NK-92 treated with Interleukin-12 subunit alpha and Interleukin-12 subunit beta, amount 100 ng/mL, for 24 hours (cell line): ENCODE measurements at places on chromosomes 3 and 15.

DNA sequence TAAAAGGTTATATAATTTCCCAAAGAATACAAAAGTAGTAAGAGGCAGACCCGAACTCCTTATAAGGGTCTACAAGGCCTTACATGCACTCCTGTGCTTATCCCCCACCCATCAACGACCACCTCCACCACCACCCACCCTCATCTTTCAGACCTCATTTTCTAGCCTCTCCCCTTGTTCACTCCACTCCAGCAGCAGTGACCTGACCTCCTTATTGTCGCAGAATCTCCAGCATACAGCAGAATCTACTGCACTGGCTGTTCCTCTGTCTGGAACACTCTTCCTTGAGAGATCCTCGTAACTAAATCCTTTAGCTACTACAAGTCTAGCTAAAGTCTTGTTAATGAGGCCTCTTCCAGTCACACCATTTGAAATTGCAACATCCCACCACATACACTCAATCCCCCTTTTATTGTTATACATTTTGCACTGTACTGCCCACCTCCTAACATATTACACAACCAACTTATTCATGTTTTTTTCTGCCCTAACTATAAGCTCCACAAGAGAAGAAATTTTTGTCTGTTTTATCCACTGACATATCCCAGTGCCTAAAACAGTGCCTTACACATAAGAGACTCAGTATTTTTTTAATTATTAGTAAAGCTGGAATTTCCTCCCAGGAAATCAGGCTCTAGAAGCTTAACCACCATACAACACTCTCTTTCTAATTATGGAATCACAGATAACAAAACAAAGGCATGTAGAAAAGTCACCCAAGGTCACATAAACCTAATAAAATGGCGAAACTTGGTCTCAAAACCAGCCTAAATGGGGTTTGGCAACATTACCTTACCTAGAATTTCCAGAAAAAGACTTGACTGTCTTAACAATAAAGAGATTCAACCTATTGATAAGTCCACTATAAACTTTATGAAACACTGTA, 40.2 kb downstream of the ZNF148 start:
- DNase-seq, result no peak

DNA sequence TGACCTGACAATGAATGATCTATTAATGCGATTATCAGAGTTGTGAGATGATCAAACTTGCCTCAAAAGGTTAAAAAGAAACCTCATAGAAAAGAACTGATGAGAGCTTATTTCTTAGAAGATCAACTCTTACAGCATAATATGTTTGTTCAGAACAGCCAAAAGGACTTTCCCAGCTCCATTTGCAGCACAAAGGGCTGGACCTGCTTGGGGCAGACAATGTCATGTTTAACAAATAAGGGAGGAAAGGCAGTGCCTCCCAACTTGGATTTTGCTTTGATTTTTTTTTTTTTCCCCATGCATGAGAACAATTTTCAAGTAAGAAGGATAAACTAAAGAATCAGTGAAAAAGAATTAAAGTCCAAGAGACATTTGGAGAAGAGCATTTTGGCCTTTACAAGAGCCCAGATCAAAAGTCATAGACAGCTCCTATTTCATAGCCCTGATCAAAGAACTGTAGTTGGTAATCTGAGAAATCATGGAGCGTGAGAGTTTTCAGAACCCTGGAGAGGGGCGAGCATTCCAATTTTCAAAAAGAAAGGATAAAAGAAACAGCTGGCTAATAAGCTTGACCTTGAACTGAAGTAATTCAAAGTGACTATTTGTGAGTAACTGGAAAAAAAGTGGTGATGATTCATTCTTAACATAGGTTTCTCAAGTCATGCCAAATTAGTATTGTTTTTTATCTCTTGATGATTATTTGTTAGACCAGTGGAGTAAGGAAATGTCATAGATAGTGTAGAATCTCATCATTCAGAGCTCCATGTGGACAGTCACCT, 136.0 kb upstream of the CFAP20DC start:
- DNase-seq, result no peak

GRCh38 chr3:128201158-128201755, 48.0 kb downstream of the EEFSEC start:
- no peak for DNase-seq

DNA sequence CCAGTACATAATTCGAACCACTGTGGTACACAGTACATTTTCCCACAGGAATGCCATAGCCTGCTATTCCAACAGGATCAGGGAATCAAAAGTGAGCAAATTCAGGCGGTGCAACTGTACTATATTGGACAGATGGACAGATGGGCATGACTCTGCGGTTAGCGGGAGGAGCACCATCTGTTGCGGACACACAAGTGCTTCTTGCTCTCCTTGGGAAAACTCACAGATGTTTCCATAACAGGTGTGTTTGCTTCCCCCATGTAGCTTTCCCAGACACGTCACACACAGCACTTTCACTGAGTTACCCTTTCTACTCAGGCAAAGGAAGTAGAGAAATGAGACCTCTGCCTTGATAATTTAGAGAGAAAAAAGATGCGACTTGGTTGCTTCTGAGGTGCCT, 325.1 kb upstream of the THBS1 start:
- DNase-seq, result no peak

- DNase-seq, result no peak
Observed at GRCh38 chr15:90650117-90650955, 66.8 kb upstream of the BLM start.

DNA sequence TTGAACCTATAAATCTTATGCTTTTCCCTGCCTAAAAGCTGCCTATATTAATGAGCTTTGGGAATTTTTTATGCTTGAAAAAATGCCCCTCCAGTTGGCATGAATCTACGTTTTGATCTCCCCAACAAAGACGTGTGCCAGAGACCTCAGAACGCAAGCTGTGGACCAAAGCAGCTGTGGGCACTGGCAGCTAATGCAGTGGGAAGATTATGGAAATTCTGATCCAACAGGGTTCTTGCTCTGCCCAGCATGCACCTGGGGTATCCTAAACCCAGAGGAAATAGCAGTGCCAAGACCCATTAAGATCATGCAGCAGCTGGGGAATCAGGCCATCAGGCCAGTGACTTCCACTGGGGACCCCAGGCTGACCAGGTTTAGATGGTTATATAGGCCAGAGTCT, 423.0 kb downstream of the ZBBX start:
- DNase-seq, result no peak

- DNase-seq, result peak; percentile 95
Observed at GRCh38 chr15:43824302-43825246, at the start of gene MFAP1. Gene MFAP1 (minus strand): TSS chr15:43824690. CDS start chr15:43824569, 121 bp downstream.

- DNase-seq, result no peak
Observed at GRCh38 chr3:185270956-185271332, 17.1 kb upstream of the EHHADH start.

DNA sequence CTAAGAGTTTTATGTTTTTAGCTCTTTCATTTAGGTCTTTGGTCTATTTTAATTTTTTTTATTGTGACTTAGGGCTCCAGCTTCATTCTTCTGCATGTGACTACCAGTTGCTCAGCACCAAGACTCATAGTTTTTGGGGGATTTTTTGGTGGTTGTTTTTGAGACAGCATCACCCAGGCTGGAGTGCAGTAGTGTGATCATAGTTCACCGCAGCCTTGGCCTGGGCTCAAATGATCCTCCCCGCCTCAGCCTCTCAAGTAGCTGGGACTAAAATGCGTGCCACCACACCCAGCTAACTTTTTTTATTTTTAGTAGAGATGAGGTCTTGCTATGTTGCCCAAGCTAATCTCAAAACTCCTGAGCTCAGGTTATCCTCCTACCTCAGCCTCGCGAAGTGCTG, 19.4 kb downstream of the CDV3 start:
- DNase-seq, result no peak

- peak; percentile 46 for DNase-seq
Observed at GRCh38 chr15:52735231-52736089, 54.7 kb downstream of the ONECUT1 start.

- DNase-seq, result no peak
Observed at GRCh38 chr3:187770224-187770623, 25.0 kb upstream of the BCL6 start.

- DNase-seq, result no peak
Observed at GRCh38 chr15:101037090-101037830, 118.1 kb downstream of the LRRK1 start.

GRCh38 chr3:39050029-39050428, 1.7 kb downstream of the SCN11A start:
- DNase-seq, result no peak

DNA sequence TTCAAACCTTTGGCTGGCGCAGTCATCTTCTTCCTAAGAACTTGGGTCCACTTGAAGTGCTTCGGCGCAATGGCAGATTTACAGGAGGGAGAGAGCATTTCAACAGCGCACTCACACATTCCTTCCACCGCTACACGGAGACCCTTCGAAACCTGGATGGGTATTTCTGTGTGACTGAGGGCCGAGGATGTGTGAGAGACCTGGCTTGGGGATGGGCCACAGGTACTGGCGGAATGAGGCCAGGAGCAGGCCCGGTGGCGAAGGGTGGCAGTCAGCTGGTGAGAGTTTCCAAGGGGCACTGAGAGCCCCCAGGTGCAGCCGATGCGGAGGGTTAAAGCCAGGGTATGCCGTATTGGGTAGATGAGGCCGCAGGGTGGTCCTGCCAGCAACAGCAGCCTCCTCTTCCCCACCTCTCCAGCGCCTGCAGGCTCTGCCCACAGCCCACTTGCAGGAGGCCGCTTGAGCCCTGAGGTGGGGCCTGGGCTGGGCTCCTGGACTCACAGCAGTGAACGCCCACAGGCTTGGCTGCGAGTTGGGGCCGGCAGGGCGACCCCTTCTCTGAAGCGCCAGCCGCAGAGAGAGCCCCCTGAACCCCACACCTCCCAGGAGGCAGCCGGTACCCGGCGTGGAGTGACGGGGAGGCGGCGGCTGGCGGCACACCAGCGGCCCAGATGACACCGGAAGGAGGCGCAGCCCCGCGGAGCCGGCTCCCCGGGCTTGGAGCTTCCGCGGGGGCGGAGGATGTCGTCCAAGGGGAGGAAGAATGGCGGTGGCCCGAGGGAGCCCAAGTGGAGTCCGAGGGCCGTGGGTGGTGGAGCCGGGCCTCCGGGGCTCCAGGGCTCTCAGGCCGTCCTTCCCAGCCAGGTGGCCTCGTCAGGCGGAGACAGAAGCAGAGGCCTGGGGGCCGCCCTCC, 166.5 kb downstream of the NSMCE3 start:
- no peak for DNase-seq

DNA sequence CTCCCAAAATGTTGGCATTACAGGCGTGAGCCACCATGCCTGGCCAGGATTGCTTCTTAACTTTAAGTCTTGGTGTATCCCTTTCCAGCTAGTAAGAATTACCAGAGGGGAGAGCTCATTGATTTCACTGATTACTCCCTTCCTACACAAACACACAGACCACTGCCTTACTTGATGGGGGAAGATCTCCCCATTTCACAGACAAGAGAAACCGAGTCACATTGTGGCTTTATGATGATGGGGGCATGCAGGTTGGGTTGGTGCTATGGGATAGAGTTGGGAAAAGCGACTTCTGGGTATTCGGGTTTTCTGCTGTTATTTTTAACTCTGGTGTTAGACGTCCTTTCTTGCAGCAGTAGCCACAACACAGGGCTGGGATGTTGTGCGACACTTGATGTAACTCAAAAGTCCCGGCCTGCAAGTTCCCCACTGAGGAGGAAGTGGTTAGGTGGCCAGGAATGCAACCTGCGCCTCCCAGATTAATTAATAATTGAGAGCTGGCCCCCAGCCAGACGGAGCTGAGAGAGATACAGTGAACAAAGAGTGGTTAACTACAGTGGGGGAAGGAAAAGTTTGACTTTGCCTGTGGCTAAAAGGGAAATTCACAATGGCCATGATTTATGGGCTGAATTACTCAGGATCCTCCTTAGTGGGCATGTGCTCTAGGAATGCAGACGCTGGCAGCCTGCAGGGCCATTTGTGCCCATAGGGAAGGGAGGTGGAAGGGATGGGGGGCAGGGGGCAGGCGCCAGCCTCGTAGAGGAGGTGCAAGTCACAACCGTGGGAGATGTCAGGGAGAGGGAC, 63.6 kb downstream of the SMAD6 start:
- DNase-seq, result no peak

- DNase-seq, result no peak
Observed at GRCh38 chr15:100768501-100768931, 111.1 kb upstream of the ALDH1A3 start.

GRCh38 chr15:33735143-33735542, 233.2 kb upstream of the CHRM5 start:
- no peak for DNase-seq

- DNase-seq, result no peak
Observed at GRCh38 chr3:47579875-47580274, 1.2 kb upstream of the CSPG5 start.

GRCh38 chr3:53956586-53956985, 64.9 kb upstream of the SELENOK start:
- no peak for DNase-seq

DNA sequence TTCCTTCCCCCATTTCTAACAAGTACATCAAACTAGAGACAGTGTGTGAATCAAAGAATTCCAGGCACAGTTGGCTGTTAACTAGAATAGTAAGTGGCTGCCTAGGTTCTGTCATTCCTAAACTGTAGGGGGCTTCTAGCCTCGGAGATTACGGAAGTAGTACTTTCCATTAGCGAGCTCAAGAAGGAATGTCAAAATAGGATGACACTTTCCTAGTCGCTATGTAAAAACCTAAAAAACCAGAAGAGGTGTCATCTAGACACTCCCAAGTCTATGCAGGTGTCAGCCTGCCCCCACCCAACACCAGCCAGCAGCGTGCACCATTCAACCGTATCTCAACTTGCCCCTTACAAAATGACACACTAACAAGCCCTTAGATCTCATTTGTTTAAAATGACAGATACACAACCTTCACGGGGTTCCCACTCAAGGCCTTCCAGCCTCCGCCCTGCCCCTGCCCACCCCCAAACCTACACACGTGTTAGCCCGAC, 874 bp downstream of the INO80 start:
- DNase-seq, result no peak

DNA sequence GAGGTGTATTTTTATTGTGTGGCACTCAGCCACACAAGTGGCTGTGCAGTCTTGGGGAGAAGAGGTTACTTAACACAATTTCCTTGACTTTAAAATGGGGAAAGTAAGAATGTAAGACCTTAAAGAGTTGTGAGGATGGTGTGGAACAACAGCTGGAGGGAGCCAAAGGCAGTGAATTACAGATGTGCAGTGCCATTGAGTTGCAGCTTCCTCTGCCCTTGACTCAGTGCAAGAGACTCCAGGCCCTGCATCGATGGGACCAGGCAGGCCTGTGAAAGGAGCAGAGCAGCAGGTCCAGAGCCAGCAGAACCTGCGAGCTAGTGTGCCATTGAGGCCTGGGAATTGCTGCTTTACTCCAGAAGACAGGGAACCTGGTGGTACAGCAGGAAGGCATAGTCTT, 27.2 kb downstream of the EEFSEC start:
- DNase-seq, result no peak

GRCh38 chr3:50268703-50269451, at the start of gene SEMA3B:
Gene SEMA3B (plus strand): TSS chr3:50269147. CDS start chr3:50269241, 94 bp downstream.
- no peak for DNase-seq

- no peak for DNase-seq
Observed at GRCh38 chr3:64247991-64248646, 22.9 kb upstream of the PRICKLE2 start.

GRCh38 chr15:97858296-97858695, 102.2 kb upstream of the ARRDC4 start:
- no peak for DNase-seq

DNA sequence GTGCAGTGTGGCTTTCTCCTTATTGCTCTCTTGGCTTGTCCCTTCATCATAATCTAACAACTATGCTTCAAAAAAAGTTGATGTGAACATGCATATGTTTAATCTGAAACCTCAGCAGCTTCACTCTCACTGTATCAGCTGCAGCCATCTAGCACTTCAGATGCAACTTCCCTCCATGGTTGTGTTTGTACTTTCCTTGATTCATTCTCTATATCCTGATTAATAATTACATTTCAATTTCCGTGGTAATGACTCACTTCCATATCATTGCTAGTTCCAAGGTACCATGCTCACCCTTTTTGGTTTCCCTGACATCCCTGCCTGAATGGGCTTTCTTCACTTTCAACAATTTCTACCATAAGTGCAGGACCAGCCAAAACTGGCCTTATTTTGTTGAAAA, 51.2 kb downstream of the MDFIC2 start:
- no peak for DNase-seq
